Fibroblast of lung (primary cell): ENCODE measurements at places on chromosomes 3 and 15. TPM values are rescaled to one million over a fixed set of nuclear protein-coding genes. Genes with fewer than 3 reads are reported as not detected.

The RETNLB gene
- total RNA-seq, result not detected in 2 replicates

- DNase-seq, result no peak
These were observed 71.8 kb downstream of the THSD4 start for GRCh38 chr15:71187078-71187477.

- no peak for DNase-seq
These were observed 3.7 kb downstream of the IFRD2 start for GRCh38 chr3:50288387-50289007.

- DNase-seq, result no peak
These were observed 30.0 kb downstream of the STARD5 start for GRCh38 chr15:81293728-81294515.

DNA sequence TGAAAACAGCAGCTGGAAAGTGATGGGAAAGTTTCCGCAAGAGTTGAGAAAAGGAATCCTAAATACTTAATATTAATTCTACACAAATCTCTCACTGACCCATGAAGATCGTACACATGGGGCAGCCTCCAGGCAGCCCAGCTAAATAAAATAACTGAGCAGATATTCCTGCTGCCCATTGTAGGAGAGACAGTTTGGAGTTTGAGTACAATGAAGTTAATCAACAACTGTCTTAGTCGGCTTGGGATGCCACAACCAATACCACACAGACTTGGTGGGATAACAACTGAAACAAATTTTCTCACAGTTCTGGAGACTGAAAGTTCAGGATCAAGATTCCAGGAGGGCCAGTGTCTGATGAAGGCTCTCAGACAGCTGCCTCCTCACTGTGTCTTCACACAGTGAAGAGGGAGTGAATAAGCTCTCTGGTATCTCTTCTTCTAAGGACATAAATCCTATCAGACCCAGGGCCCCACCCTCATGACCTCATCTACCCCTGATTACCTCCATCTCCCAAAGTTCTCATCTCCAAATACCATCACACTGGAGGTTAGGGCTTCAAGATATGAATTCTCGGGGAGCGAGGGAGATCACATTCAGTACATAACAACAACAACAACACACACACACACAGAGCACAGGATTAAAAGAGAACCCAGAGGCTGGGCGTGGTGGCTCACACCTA lies 9.7 kb downstream of the TRPM7 start:
- peak; percentile 63 for DNase-seq

- DNase-seq, result peak; percentile 47
These were observed 58.5 kb upstream of the SLC24A5 start for GRCh38 chr15:48062148-48062872.

DNA sequence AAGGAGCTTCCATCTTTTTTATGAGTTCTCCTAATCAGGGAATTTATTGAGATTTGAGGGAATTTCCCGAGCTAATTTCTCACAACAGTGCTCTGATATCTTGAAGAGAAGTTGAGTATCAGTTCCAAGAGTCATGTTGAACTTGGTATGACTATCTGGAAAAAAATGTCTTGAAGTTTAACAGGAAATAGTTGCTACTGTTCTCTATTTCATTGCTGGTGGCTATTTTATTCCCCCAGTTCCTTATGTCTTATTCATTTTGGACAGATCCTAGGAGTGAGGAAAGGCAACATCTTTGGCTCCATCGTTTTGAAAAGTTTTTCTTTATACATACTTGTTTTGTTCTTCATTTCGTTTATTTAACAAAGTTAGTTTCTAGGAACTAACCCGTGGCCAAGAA lies 307.8 kb upstream of the AGTR1 start:
- DNase-seq, result peak; percentile 47

DNA sequence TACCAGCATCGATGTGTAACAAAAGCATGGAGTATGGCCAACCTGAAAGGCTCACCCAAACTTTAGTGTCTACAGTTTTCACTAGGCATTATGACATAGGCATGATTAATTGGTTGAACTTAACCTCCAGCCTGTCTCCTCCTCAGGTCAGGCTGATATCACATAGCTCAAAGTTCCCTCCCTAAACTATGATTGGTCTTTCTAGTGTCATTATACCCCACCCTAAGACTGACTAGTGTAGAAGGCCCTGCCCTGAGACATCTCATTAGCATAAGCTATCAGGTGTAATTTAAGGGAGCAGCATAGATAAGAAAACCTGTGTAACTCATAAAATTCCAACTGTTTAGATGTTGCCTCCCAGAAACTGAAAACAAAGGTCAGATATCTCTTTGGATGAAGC lies 195.2 kb downstream of the ALCAM start:
- DNase-seq, result no peak

DNA sequence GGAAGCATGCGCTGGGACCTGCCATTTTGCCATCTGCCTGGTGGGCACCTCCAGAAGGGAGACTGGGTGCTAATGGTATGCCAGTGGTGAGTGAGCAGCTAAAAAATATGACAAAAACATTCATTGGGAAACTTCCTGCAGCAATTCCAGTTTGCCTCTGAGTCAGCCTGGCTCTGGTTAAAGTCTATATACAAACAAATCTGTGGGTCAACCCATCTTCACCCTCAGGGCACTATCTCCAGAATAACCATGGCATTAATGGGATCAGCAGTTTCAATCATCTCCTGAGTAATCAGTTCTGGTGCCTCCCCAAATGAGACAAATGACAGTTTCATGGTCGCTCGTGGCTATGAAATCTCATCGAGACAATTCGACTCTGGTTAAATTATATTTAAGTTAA lies 21.5 kb downstream of the FRMD4B start:
- no peak for DNase-seq

DNA sequence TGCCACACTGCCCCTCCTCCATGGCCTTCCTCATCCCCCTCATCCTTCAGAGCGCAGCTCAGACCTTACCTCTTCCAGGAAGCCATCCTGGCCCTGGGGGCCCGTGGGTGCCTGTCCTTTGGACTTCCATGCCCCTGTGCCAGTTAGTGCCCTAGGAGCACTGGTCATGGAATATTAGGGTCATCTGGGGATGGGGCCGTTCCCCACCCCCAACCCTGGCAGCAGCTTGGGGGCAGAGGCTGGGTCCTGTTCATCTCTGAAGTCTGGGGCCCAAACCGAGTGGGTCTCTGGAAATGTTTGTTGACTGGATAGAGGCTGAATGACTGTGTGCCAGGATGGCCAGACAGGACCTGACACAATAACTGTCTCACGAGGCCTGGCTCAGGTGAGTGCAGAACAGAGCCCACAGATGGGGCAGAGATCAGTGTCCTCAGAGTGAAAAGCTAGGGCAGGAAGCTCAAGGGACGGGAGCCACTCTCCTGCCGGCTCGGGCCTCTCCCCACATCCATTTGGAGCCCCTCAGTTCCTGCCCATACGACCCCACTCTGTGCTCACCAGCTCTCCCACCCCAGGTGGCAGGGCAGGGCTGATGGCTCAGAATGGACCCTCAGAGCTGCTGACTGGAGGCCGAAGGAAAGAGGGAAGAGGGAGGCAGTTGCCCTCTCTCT lies 62.5 kb downstream of the TLE3 start:
- no peak for DNase-seq

- no peak for DNase-seq
These were observed 184.8 kb downstream of the MECOM start for GRCh38 chr3:169478566-169479313.

DNA sequence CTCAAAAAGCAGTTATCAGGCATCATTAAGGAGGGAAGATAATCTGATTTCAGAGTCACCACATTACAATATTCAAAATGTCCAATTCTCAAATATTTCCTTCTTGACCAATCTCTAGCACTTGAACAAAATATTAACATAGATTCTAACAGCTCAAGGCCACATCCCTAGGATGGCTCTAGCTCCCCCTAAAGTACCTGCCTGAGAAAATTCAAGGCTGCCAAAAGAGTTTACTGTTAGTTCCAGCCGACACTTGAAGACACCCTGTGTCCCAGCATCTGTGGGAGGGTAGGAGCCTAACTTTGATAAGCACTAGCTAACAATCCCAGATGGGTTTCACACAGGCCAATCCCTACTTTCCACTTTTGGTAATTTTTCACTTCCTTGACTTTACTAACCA lies 10.4 kb downstream of the NSMCE3 start:
- DNase-seq, result no peak

- no peak for DNase-seq
These were observed 188.9 kb downstream of the FMN1 start for GRCh38 chr15:33005582-33005981.

DNA sequence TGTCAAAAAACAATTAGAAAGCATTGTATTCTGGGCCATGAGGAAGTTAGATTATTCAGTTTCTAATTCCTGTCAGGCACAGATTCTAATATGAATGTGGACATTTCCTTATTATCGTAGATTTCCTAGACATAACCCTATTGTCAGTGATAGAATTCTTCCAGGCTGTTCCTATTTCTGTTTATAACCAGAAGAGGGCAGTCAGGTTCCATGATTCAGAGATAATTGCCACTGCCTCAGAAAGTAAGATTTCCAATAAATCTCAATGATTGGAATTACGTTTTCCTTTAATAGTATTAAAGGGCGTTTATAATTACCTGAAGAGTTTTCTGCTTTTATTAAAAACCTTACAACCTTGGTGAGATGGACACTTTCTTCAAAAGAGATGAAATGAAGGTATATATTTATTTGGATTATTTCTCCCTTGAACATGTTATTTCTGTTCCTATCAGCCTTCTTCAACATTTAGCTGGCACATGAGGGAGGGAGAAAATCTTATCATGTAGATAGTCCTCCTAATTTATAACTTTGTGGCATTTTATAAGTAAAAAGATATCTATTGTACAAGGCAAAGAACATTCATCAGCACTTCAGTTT lies 439.2 kb downstream of the MCTP2 start:
- peak; percentile 74 for DNase-seq

The SLC12A6 gene
- 18.5 and 26.9 TPM in 2 replicates for total RNA-seq

The HCLS1 gene
- 0.51 and 0.66 TPM in 2 replicates for total RNA-seq

GRCh38 chr3:4726549-4726948 lies 233.4 kb downstream of the ITPR1 start:
- no peak for DNase-seq

DNA sequence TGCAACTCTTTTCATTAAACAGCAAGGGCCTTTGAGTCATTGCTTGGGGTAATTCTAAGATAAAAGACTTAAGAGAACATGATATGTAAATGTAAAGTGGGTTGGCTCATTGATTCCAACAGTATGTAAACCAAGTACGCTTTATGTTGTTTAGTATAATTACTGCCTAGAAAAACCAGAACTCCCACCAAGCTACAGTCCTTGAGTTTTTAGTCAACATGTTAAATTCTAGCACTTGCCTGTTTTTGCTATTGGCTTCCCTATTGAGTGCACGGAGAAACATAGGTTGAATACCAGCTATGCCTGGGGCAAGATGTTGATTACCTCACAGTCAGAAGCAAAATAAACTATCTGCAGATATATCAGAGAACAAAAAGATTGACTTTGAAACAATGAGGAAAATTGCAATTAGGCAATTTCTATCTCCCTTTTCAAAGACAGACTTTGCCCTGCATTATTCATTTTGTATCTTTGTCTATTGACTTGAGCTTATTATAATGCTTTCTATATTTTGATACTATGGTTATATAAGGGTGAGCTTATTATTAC lies 179.3 kb downstream of the ZPLD1 start:
- no peak for DNase-seq

DNA sequence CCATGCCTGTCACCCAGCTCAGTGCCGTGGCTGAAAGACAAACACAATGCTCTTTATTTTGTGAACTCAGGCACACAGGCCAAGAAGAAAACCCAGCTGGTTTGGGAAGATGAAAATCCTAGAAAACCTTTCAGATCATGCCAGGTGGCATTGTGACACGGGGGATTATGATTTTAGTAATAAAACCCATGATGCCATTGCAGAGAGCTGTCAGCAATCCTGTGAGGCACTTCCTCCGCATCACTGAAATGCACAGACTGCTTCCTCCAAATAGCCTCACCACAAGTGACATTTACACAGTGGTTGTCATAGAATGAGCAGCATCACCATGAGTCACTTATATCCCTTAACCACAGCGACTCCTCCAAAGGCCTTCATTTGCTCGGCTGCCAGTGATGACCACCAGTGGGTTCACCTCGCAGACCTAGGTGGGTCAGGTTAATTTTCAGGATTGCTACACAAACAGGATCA lies 22.7 kb downstream of the ABHD6 start:
- DNase-seq, result peak; percentile 58

DNA sequence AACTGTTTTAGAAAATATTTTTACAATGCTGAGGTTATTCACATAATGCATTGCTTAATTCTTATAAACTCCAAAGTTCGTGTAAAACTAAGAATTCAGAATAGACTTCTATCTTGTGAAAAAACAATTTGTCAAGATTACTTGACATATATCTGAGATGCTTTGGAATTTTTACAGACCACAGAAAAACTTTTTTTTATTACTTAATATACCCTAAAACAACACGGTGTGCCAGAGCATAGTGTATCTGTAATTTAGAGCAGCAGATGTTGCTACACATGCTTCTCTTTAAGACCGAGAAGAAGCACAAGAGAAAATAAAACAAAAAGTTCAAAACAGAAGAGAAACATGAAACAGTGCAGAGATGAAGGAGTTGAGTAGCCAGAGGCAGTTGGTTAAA lies 26.4 kb downstream of the ASB7 start:
- peak; percentile 27 for DNase-seq

The EFHB gene
- total RNA-seq, result 0.83 and 1.0 TPM in 2 replicates

The RNF13 gene
- total RNA-seq, result 81.7 and 86.8 TPM in 2 replicates

The FBXO40 gene
- total RNA-seq, result not detected in 2 replicates

- no peak for DNase-seq
These were observed 368.7 kb upstream of the PROK2 start for GRCh38 chr3:72153477-72154314.

The C3orf70 gene
- total RNA-seq, result 0.26 and 0.33 TPM in 2 replicates

DNA sequence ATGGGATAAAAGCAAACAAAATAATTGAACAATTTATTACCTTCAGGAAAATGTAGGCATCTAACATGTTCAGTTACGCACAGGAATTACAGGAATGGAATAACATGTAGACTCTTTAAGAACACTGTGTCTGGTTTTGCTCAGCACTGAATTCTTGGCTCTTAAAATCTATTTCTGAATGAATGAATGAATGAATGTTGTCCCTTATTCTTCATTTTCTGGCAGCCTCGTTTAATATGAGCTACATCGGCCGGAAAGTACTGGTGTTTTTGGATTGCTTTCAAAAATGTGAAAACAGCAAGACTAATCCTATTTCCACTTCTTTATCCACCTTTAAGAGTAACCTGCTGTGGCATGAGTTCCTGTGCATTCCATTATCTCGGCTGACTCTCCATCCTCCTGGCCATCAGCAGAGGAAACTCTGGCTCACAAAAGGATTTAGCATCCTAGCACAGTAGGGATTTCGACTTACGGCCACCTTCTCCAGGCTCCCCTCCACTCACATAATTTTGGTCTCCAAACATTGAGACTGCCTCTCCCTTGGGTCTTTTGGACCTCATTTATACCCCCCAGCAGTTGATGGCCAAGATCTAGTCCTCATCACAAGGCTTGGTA lies 145.3 kb downstream of the FOXP1 start:
- DNase-seq, result no peak

DNA sequence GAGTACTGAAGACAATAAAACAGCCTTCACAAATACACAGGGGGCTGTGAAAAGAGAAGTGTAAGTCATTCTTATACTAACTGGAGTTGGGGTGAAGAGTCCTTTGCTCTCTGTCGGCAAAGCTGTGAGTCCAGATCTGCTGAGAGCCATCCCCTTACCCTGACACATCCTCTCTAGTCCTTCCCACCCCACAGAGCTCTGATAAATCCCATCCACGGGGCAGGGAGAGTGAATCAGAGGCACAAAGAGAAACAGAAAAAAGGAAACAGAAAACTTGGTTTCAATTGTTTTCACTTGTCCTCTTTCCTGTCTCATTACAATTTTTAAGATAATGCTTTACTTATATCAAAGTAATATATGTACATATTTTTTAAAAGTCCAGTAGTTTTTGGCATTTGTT lies 18.2 kb upstream of the ZNF639 start:
- no peak for DNase-seq

GRCh38 chr3:45347315-45348000 lies 40.9 kb upstream of the LARS2 start:
- no peak for DNase-seq
